ENCODE measurements at places on chromosomes 3 and 15. TPM values are rescaled to one million over a fixed set of nuclear protein-coding genes. Genes with fewer than 3 reads are reported as not detected.

Gene UCN2
- 0.87 TPM for polyA plus RNA-seq

Gene LRRC15
- polyA plus RNA-seq: 0.03 TPM

Gene GOLGA6L4
- 8.2 TPM for polyA plus RNA-seq

Gene LRRC2
- polyA plus RNA-seq: 0.72 TPM

Gene ZNF620
- 7.9 TPM for polyA plus RNA-seq

Gene PRR20G
- not detected for polyA plus RNA-seq
